ENCODE measurements at places on chromosomes 1 and 21.

GRCh38 chr1:168842916-168843315, 113.9 kb upstream of the DPT start:
- no peak for DNase-seq

DNA sequence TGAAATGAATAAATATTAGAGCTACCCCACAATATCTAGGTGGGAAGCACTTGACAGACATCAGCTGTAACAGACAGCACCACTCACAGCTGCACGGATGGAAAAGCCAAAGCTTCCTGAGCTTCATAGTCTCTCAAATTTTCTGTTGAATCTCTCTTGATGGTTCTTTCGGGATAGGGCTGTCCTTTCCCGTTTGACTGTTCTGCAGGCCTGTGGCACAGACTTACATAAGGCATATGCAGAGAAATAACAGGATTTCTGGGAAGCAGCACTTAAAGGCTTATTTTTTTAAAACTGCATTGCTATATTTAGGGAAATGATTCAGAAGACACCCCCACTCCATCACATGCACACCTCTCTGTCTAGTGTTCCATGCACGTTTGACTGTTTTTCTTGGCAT, 77.5 kb downstream of the ZNF648 start:
- DNase-seq: no peak

- no peak for DNase-seq
These were observed 178.6 kb upstream of the NRIP1 start for GRCh38 chr21:15243406-15243805.

GRCh38 chr1:212401042-212401441, 13.6 kb downstream of the PACC1 start:
- no peak for DNase-seq

DNA sequence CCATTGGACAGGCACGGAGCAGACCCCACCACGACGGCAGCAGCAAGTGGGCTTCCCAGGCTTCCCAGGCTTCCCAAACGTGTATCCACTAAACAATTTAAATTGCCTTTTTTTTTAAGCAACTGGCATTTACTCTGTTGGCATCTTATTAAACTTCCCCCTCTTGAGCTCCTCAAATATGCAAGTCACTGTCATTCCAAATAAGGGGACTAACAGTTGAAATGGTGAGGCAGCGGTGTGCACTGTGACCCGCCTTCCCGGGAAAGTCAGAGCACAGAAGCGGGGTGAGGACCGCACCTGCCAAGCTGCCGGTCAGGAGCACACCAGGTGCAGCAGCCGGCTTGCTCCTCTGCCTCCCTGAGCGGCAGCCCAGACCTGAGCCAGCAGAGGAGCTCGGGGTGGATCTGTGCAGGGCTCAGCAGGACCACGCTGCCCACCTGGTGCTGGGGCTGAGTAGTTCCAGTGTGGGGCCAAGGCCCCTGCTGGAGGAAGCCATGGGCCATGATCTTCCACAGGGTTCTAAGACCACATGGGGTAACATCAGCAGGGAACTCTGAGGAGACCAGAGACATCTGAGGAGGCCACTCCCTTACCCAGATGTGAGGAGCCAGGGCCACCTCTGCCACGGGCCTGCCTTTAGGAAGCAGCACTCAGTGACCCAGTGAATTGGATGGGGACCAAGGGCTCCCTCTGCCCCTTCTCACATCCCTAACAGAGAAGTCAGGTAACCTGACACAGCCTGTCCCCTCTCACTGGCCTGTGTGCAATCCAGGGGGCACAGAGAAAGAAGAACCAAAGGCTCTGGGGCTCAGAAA, 245.4 kb downstream of the NPHP4 start:
- no peak for DNase-seq

GRCh38 chr21:15986277-15986676, 256.5 kb downstream of the USP25 start:
- DNase-seq: no peak

- no peak for DNase-seq
These were observed 91.1 kb downstream of the SLC44A5 start for GRCh38 chr1:75519651-75520427.

- DNase-seq: no peak
These were observed 16.6 kb upstream of the S1PR1 start for GRCh38 chr1:101219924-101220870.

- DNase-seq: no peak
These were observed 78.7 kb downstream of the DDR2 start for GRCh38 chr1:162710780-162711465.

DNA sequence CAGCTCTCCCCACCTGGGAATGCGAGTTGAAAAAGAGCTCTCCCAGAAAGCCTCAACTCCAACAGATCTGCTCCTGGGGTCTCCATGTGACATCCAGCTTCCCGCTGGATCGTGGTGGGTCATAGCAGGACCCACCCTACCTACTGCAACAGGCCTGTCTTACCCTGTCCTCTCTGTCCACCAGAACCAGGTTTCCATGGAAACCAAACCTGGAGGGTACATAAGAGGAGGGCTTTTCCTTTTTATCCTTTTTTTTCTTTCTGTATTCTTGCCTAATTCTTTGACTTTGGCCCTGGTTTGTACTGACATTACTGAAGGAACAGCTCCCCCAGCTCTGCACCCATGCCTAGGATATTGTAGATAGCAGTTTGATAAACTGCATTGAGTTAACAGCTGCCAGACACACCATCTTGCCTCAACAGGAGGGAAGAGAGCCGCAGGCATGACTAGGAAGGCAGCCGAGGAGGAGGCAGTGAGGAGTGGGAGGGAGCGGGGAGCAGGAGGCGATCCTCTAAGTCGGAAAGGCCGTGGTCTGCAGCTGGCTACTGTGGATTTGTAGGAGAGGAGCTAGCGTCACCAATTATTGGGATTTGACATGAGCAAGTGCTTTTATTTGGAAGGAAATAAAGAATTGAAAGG, 9.7 kb upstream of the FMOD start:
- no peak for DNase-seq

DNA sequence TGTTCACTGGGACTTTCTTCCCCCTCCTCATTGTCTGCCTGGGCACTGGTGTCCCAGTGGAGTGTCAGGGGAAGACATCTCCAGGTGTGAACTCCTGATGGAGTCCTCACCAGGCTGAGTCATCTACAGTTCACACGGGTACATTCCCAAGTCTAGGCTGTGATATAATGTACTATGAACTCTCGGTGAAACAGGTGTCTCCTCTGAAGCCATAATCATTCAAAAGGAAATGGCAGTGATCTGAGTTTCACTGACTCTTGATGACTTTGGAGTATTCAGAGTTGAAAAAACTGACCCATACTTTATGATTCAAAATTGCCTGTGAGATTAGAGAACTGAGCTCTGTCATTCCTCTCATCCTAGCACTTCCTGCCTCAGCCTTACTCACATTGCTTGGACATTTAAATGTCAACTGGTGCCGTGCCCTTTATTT, 9.1 kb downstream of the LAMC2 start:
- no peak for DNase-seq

DNA sequence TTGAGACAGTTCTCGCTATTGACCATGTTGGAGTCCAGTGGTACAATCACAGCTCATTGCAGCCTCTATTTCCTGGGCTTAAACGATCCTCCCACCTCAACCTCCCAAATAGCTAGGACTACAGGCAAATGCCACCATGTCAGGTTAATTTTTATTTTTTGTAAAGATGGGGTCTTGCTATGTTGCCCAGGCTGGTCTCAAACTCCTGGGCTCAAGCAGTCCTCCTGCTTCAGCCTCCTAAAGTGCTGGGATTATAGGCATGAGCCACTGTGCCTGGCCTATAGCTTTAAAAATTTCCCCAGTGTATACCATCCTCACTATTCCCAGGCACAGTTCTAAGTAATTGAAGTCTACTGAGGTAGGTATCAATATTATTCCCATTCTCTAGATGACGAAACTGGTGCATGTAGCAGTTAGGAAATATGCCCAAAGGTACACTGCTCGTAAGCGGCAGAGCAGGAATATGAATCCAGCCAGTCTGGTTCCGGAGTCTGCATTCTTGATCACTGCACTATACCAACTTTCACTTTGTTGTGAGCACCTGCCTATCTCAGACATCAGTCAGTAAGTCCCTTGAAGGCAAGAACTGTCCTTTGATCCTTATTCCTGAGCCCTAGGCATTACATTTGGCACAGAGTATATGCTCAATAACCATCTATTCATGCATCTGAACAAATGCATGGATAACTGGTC, 11.5 kb upstream of the SRP9 start:
- DNase-seq: no peak

- DNase-seq: no peak
These were observed 10.7 kb upstream of the GPR25 start for GRCh38 chr1:200861937-200862647.

DNA sequence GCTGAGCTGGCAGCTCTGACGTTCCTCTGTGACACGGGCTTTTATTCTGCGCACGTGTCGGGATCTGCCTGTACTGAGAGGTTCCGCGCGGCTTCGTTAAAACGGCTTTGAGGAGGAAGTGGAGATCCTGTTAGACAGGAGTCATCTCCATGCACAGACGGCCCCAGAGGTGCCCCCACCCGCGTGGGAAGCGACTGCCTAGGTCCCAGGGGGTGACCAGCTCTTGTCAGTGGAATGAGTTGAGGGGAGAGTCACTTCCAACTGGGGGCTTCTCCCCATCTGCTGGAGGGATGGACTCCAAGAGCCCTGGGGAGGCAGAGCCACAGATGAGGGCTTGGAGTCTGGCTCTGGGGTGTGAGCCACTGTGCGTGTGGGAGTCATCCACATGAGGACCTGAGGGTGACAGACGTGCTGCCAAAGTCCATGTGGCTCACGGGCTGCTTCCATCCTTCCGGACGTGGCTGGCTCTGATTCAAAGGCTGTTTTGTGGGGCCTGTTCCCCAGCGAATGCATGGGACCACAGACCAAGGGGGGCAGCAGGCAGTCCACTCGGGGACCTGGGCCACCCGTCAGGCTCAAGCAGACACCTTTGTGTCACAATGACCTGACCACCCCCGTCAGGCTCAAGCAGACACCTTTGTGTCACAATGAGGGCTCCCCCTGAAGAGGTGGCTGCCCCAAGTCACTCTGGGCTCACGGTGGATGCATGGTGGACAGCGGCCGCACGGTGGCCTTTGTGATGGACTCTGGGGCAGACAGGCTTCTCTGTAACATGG, 26.8 kb downstream of the PTTG1IP start:
- DNase-seq: peak; percentile 34

GRCh38 chr1:160682983-160683865, 28.4 kb downstream of the CD48 start:
- DNase-seq: no peak

GRCh38 chr1:241834733-241835377, 13.1 kb upstream of the EXO1 start:
- DNase-seq: no peak

- DNase-seq: no peak
These were observed 56.4 kb downstream of the SPATA17 start for GRCh38 chr1:217687511-217687910.

DNA sequence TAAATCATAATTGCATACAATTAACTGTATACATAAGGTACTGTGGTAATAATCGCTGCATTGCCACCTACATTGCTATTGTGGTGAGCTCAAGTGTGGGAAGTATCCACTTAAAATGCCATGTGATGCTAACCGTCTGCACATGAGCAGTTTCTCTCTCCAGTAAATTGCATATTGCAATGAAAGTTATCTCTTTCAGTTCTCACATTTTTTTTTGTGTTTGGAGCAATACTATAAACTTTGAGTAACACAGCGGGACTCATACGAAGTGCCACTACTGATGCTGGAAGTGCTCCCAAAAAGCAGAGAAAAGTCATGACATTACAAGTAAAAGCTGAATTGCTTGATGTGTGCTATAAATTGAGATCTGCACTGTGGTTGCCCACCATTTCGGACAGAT, 38.5 kb downstream of the DISC1 start:
- no peak for DNase-seq

- DNase-seq: no peak
These were observed 181.5 kb downstream of the DNAH14 start for GRCh38 chr1:225111000-225111399.

GRCh38 chr1:85465099-85465785, at the start of gene DDAH1:
TSS of gene DDAH1 (minus strand) at chr1:85465159. CDS start at chr1:85465045, 114 bp downstream.
- DNase-seq: no peak

DNA sequence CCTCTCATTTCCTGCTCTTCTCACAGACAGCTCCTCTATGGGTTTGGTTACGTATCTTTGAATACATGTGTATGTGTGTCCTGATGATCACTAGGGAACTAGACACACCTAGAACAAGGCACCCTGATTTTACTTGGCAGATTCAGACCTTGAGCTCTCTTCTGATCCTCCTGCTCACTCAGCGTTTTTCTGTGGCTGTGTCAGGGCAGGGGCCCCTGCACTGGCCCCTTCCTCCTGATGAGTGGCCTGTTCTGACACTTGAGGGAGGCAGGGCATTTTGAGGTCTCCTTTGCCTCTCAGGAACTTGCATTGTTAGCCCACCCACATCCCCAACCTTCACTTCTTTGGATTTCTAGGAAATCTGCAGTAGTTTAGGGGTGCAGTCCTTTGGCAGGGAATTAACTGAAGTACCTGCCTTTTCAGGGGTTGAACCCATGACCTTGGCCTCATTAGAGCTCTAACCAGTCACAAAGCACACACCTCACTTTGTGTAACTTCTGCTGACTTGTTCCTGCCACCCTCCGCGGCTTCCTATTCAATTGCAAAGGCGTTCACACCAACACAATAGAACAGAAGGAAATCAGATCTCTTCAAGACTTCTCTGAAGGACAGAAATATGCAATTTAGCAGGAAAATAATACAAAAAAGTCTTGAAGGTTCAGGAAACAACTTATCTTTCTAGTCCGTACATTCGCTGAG, 8.8 kb downstream of the SMYD2 start:
- no peak for DNase-seq

- no peak for DNase-seq
These were observed at the start of gene HORMAD1 for GRCh38 chr1:150720703-150721102. TSS of gene HORMAD1 (minus strand) at chr1:150720895. CDS start at chr1:150719505, 1,390 bp downstream.

- no peak for DNase-seq
These were observed 8.7 kb downstream of the SORT1 start for GRCh38 chr1:109388884-109389637.

- no peak for DNase-seq
These were observed 41.4 kb downstream of the PLEKHA6 start for GRCh38 chr1:204318324-204318723.

- peak; percentile 89 for DNase-seq
These were observed at the start of gene ZNF593 for GRCh38 chr1:26169669-26170471. TSS of gene ZNF593 (plus strand) at chr1:26169908. CDS start at chr1:26169984, 76 bp downstream.

DNA sequence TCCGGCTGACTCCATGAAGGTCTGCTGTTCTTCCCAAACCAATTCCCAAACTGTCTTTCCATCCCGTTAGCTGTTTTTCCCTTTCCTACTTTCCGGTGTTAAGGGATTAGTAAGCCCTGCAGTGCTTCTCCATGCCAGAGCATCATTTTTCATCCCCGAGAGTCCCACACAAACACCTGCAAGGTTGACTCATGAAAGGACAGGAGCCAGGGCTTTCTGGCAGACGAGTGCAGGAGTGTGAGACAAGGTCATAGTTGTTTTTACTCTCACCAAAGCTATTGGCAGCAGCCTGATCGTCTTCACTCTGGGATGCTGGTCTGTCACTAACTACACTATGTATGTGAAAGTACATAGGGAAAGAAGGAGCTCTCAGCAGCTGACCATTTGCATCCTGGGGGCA, 10.2 kb upstream of the BECN2 start:
- no peak for DNase-seq

DNA sequence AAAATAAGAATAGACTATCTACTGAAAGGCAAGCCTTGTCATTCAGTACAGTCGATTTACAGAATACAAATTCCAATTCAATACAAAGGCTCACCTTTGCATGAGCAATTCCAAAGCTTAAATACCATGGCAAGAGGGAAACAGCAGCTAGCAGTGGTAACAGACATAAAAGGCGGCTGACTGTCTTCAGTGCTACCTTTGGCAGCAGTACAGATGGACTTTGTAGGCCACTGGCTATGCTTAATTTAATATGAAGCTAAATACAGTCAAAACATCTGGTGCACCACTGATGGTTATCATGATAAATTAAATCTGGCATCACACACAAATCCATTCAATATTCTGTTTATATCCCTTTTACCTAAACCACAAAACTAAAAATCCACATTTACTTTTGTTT, 62.4 kb downstream of the RERE start:
- DNase-seq: no peak

All from activated naive CD4-positive, alpha-beta T cell treated with Interleukin-2 at 50 U/mL for 16 hours (primary cell).